ENCODE measurements at places on chromosomes 2 and 18.

DNA sequence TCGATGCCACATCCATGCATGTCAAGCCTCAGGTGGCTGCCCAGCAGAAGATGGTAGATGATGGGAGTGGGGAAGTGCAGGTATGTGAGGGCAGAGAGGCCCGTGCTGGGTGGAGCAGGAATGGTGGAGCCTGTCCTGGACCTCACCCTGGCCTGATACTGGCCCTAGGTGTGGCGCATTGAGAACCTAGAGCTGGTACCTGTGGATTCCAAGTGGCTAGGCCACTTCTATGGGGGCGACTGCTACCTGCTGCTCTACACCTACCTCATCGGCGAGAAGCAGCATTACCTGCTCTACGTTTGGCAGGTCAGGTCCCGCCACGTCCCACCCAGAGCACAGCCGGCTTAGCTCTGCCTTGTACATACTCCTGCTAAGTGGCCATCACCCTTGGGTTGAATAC, 13.0 kb downstream of the VIL1 start:
- no peak for DNase-seq

DNA sequence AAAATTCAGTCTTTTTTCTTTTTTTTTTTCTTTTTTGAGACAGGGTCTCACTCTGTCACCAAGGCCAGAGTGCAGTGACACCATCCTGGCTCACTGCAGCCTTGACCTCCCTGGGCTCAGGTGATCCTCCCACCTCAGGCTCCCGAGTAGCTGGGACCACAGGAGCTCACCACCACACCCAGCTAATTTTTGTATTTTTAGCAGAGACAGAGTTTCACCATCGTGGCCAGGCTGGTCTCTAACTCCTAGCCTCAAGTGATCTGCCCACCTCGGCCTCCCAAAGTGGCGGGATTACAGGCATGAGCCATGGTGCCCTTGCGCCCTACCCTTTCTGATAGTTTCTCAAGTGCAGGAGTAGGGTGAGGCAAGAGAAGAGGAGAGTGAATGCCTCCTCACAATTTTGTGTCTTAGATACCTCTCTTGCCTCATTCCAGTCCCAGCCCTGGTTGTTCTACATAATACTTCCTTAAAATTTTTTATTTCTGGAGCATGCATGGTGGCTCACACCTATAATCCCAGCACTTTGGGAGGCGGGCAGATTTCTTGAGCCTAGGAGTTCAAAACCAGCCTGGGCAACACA, 68.2 kb upstream of the CAB39 start:
- no peak for DNase-seq

DNA sequence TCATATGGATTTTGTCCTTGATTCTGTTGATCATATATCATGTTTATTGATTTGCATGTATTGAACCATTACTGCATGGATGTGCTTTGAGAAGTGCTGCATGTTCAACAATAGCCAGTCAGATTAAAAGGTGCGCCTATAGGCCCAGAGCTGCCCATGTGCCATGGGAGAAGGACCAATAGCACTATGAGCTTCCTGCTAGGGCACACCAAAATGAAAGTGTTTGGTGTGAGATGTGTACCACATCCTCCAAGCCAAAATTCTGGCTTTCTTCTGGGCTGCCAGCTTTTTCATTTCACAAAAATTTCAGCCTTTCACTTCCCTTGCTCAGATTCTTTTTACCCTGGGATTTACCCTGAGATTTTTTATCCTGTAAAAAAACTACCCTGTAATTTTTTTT, 34.8 kb upstream of the MMADHC start:
- no peak for DNase-seq

DNA sequence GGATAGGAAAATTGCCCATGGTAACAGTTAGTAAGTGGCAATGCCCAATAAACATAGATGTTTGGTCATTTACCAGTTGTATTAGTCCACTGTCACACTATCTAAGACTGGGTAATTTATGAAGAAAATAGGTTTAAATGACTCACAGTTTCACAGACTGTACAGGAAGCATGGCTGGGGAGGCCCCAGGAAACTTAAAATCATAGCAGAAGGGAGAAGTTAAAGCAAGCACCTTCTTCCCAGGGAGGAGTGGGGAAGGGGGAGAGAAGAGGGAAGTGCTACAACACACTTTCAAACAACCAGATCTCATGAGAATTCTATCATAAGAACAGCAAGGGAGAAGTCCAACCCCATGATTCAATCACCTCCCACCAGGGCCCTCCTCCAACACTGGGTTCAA, 23.4 kb downstream of the NR4A2 start:
- no peak for DNase-seq

DNA sequence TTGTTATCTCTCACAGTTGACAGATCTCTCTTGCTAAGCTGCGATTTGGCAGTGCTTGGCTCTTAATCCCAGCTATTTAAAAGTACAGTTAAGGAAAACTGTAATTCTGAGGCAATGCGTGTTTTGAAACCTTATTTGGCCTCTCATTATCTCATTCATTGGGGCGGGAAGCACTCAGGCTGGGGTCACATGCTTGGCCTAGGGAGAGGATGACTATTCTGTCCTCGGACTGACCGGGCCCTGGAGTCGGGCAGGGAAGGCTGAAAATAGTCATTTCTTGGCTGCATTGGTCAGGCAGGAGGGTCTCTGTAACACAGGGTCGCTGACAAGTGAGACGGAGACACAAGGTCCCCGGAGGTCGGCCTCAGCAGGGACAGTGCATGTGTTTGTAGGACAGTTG, 20.2 kb upstream of the EMILIN2 start:
- no peak for DNase-seq

GRCh38 chr18:74937291-74937690, 271.6 kb downstream of the PTGR3 start:
- DNase-seq: no peak

DNA sequence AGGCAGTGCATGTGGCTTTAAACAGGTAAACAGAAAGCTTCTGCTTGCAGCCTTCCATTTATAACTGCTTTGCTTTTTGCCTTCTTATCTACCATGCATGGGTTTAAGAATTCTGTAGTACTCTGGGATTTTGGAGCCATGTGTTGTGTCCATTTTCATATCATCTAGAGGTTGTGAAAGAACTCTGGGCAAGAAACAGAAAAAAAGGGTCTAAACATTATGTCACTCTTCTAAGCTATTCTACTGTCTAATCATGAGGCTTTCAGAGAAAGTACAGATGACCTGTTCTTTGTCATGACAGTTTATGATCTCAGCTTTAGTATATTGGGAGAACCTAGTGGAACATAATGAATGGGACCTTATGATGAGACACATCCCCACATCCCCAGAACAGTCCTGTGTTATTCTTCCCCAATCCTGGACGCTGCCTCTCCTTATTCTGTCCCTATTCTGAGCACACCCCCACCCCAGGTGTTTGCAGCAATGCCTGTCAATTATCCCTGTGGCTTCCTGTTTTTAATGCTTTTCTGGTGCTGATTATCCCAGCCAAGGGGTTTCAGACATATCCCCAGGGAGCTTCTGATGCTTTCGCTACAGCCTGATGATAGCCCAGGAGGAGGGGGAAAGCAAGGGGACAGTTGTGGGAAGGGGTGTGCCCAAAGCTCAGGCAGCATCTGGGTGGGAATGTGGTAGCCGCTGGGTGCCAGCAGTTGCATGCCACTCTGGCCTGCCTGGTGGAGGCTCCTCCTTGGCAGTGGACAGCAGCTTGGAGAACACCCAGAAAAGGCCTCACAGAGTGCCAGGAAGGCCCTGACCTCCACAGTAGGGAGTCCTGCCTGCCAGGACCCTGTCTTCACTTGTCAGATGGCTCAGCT, 169.5 kb upstream of the MAP3K20 start:
- DNase-seq: no peak

Data from CD4-positive, alpha-beta T cell treated with Interleukin-4 for 4 hours (primary cell).